Right renal pelvis (tissue), 4 donors: ENCODE measurements at places on chromosomes 5 and 9. TPM values are rescaled to one million over a fixed set of nuclear protein-coding genes. Genes with fewer than 3 reads are reported as not detected.

GRCh38 chr9:23926368-23926767 lies 100.3 kb upstream of the ELAVL2 start:
- no peak for DNase-seq

The SUSD3 gene
- 7.3 TPM for polyA plus RNA-seq

The NMUR2 gene
- polyA plus RNA-seq: 0.12 TPM

DNA sequence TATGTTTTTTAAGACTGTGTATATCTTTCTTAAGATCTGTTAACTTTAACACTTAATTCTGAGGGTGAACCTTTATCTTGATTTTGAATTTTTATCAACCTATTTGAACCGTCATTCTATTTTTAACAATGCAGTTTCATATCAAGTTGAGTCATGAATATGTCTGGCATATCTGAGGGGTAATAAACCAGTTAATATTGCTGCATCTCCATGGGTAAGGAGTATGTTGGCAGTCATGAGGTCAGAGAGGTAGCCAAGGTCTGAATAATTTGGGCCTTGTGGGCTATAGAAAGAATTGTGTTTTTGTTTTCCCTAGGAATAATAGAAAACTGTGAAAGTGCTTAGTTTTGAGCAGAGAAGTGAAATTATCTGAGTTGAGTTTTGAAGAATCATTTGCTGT lies 419.0 kb downstream of the PLK2 start:
- DNase-seq: no peak

The IFNK gene
- not detected for polyA plus RNA-seq

DNA sequence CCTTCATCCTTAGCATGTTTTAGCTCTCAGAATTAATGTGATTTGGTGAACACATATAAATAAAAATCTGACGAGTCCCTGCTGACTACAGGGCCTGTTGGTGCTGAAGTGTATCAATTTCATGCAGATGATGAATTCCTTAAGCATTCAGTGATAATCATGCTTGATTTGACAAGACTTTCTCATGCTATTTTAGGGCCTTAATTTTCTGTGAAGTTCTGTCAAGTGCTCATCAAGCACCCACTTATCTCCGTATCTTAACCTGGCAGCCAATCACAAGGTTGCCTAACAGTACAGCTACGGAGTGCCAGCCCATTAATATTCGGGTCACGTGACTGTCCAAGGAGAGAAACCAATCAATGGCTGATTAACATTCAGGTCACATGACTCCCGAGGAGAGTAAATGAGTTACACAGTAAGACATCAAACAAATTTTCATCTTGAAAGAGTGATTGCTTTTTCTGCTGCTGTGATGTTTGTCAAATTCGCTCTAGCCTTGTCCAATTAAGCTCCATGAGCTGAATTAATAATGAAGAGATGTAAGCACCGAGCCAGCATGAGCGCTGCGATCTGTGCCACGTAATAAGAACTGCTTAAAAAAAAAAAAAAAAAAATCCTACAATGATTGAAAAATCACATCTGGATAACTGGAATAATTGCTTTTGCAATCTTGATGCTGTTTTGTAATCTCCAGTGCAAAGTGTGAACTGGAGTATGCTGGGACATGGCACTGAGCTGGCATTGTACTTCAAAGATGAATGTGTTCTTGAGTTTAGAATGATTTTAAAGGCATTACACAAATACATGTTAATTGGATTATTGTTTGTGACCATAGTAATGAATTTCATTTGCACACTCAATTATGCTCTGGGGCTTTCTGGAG lies 104.3 kb upstream of the SPATA31D4 start:
- DNase-seq: no peak
